ENCODE measurements at places on chromosomes 4 and X.

- no peak for DNase-seq
These were observed 218.7 kb upstream of the HS3ST1 start for GRCh38 chr4:11647433-11647832.

DNA sequence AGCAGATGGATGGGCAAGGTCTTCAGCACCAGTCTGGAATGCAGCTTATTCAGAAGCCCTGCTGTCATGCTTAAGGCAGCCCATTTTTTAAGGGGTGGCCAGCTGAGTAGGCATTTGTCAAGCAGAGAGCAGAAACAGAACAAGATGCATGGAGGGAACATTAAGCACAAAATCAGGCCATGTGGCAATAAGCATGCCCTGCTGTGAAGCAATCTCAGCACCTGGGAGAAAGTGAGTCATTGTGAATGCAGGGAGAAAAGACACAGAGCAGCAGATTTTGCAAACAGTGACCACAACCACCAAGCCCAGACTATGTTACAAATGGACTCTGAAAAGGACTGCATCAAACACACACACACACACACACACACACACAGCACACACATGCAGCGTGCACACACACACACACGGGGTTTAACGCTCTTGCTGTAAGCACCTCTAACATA lies 94.1 kb upstream of the GALNT7 start:
- DNase-seq = no peak

DNA sequence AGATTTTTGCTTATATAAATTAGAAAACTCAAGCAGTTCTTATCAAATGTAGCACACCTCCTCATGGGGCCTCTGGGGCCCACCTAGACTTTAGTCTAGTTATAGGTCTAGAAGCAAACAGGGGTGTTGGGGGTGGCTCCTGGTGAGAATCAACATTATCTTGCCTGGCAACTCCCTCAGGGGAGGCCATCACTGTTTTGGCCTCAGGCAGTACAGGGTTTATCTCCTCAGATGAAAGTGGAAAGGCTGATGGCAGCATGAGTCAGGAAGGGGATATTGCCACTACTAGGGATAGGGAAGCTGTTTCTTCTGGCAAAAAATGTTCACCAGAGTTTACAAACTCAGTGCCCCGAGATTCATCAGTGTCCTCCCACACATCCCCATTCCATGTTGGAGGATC lies 232.4 kb upstream of the BMP3 start:
- no peak for DNase-seq

GRCh38 chr4:6390356-6390755 lies 82.1 kb downstream of the PPP2R2C start:
- DNase-seq = no peak

DNA sequence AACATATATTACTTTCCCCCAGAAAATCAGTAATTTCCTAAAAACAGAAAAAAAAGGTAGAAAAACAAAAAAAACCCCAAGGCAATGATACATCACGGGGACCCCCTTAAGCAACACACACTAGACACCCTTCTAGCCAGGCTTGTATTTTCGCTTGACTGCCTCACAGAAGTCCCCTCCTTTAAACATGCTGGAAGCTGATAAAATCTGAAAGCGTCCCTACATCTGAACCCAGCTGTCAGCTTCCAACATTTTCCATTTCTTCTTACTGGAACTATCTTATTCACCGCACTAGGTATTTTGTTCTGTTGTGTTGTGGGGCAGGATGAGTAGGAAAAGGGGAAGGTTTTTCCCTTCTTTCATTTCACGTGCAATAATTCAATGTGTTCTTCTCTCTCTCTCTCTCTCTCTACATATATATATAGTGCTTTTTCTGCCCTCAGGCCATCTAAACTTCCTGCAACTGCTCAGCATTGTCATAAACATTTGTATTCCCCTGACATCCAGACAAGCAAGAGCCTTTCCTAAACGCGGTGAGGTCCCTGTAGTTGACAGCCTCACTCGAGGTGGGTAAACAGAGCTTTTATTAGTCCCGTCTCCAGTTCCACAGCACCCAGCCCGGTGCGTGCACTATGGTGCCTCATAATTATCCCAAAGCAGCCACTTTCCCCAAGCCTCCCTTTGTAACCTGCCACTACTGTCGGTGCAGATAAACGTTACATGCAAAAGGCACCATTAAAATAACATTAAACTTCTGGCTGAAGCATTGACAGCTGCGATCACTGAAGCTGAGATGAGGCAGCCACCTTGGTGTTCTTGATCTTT lies 82.5 kb downstream of the GATB start:
- DNase-seq = no peak

- DNase-seq = no peak
These were observed 1910.0 kb upstream of the TENM3 start for GRCh38 chr4:180333162-180333561.

GRCh38 chrX:44947995-44948394 lies 75.0 kb downstream of the KDM6A start:
- no peak for DNase-seq

DNA sequence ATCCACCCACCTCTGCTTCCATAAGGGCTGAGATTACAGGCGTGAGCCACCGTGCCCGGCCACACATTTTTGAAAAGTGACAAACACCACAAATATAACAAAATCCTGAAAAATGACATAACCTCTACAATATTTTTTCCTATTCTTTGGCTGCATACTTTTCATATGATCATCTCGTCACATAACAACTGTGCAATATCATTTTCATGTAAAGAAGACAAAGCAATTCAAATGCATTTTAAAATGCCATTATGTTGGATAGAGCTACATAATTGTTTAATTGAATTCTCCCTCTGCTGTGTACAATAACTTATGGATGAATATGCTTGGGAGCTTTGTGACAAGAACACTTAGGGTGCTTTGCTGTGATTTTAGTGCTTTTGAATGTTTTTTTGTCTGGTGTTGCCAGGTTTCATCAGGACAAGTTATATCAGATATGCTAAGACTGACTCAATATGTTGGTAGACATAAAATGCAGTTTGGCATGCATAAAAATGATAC lies 132.9 kb downstream of the CHIC2 start:
- DNase-seq = no peak

DNA sequence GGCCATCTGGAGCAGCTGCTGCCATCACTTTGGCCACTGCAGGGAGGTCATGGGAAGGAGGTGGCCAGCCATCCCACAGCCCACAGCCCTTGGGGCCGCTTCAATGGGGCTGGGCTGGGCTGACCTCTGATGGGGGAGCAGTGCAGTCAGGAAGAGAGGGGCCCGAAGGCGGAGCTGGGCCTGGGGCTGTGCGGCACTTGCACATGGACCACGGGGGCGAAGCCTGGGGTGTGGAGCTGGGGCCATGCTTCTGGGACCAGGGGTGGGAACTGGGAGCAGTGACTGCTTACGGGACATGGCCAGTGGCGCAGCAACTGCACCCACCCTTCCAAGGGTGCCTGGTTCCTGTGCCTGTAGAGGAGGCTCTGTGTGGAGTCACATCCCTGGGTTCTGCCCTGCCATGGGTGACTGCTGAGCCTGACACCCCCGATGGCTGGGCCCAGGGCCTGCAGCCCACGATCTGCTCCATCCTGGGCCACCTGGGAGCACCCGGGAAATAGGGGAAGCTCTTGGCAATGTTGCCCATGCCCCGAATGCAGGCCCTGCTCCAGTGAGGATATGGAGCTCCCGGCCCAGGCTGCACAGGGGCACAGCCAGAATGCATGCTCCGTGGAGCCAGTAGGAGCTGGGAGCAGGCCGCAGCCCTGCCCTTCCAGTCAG lies 22.4 kb upstream of the SULT1B1 start:
- no peak for DNase-seq

DNA sequence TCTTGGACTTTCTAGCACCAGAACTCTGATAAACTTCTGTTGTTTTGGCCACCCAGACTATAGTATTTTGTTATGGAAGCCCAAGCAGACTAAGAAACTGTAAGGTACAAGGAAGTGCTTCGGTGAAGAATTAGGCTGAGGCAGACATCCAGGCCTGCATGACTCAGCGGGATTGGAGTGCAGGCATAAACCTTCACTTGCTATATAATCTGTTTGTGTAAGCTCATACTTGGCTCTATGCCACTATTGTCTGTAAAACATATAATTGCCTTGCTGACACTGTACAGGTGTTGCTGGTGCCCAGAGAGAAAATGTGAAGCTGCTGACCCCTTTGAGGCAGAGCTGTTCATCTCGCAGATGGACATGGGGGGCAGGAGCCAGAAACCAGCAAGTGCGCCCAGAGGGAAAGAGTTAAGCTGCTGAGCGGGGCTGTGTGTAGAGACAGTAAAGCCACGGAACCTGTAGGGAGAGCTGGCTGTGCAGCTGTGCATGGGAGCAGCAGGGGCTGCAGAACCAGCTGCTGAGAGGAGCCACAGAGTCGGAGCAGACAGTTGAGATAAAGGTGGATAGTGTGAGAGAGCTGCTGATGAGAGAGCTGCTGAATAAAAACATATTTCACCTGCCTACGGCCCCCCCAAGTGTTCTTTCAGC lies 96.2 kb downstream of the RBM46 start:
- DNase-seq = no peak

DNA sequence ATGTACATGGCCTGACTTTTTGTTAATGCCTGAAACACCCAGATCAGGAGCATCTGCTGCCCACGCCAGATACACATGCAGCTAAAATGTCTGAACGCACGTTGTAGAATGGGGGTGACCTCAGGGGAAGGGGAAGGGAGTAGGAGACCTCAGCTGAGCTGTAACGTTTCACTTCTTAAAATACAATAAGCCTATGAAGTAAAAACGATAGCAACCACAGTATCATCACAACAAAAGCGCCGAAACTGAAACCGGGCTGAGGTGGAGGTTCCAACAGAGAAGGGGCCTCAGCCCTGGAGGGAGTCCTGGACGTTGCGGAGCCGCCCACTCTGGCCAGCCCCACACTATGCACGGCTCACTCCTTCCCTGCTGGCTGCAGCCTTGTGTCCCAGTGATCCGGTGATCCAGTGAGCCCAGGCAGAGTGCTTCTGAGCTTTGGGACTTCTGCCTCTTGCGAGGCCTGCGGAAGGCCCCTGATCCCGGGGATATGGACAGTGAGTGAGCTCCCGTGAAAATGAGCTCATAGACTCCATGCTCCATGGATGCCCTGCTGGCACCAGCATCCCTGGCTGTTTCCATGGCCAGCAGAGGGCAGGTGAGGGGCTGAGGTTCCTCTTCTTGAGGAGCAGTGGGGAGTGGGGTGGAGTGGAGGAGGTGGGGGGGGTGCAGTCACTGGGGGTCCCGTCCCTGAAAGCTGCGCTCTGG lies 52.0 kb downstream of the HMX1 start:
- DNase-seq = no peak

- DNase-seq = no peak
These were observed 129.0 kb upstream of the MAMLD1 start for GRCh38 chrX:150234126-150234525.

DNA sequence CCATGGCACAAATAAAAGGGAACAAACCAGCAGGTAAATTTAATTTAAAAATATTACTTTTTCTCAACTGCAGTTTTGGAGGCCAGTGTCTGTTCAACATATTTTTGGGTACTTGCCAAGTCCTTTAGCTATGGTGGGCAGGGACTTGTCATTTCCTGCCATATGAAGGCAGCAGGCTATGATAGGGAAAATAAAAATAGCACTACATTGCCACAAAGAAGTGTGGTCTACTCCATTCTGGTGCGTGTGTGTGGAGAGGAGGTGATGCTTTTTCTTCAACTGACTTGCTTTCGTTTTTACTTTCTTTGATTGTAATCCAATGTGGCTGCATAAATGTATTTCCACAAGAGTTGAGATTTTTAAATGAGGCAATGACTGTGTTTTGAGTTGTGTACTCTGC lies 17.2 kb downstream of the GPR174 start:
- no peak for DNase-seq

DNA sequence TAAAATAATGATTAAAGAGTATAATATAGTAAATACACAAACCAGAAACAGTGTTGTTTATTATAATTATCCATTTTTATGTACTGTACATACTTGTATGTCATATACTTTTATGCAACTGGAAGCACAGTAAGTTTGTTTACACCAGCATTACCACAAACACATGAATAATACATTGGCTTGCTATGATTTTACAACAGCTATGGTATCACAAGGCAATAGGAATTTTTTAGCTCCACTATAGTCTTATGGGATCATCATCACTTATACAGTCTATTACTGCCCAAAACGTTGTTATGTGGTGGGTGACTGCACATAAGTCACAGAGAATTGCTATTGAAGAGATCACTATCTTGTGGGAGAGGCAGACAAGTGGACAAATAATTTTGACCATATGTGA lies 1.8 kb upstream of the PF4V1 start:
- DNase-seq = no peak

DNA sequence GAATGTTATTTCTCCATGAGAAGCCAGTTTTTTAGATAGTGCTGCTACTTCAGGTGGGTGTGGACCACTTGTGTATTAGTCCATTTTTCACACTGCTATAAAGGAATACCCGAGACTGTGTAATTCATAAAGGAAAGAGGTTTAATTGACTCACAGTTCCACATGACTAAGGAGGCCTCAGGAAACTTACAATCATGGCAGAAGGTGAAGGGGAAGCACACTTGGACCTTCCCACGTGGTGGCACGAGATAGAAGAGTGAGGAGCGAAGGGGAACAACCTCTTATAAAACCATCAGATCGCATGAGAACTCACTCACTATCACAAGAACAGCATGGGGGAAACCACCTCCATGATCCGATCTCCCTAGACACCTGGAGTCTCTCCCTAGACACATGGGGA lies 3.4 kb upstream of the PPID start:
- DNase-seq = no peak

DNA sequence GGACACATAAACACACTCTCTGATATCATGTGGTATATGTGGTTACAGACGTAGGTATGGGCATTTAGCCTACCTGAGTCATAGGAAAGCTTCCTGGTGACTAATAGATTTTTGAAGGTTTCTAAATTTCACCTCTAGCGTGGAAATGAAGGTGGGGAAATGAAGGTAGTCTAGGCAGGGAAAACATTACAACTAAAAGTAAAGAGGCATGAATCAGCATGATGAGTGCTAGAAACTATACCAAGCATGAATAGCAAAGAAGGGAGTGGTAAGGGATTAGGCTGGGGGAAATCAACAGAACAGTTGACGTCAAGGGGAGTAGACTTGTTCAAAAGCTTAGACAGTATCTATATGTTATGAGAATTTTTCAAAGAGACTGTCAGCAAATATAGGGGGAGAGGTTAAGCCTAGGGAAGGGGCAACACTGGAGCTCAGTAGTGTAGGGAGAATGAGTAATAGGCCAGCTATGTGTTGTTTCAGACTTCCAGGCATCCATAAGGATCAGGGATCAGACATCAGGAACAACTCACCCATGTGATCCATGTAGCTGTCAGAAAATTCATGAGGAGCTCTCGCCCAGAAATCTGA lies 279.3 kb upstream of the DIPK2B start:
- no peak for DNase-seq

- DNase-seq = no peak
These were observed 113.4 kb upstream of the TMEM47 start for GRCh38 chrX:34770511-34770910.

Data from activated naive CD8-positive, alpha-beta T cell treated with anti-CD3 and anti-CD28 coated beads, Interleukin-2, amount 50 U/mL, for 24 hours (primary cell).